Stimulated activated effector memory CD8-positive, alpha-beta T cell treated with anti-CD3 and anti-CD28 coated beads, Interleukin-12 subunit alpha, Interleukin-12 subunit beta, amount 100 ng/mL, for 72 hours (primary cell): ENCODE measurements at places on chromosomes 5 and 9.

GRCh38 chr5:158255609-158256008 is 396.7 kb upstream of the CLINT1 start:
- no peak for DNase-seq

- DNase-seq = no peak
These were observed 10.2 kb downstream of the KLF9 start for GRCh38 chr9:70404261-70404660.

DNA sequence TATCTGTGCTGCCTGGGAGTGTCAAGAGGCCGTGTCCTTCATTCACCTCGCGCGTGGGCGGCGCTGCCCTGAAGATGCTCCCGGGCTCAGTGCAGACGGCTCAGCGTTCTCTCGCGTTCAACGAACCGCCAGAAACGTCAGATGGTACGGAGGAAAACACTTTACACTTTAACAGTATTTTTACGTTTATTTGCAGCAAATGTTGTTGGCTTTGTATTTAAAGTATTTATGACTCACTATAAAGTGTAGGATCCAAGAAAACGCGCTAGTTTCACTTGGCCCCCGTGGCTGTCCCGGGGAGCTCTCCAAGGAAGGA is 544 bp upstream of the ERCC6L2 start:
- DNase-seq = peak; percentile 72

GRCh38 chr5:77140350-77140749 is 53.3 kb upstream of the ZBED3 start:
- DNase-seq = no peak

- no peak for DNase-seq
These were observed 27.0 kb upstream of the PRRC2B start for GRCh38 chr9:131366761-131367401.

DNA sequence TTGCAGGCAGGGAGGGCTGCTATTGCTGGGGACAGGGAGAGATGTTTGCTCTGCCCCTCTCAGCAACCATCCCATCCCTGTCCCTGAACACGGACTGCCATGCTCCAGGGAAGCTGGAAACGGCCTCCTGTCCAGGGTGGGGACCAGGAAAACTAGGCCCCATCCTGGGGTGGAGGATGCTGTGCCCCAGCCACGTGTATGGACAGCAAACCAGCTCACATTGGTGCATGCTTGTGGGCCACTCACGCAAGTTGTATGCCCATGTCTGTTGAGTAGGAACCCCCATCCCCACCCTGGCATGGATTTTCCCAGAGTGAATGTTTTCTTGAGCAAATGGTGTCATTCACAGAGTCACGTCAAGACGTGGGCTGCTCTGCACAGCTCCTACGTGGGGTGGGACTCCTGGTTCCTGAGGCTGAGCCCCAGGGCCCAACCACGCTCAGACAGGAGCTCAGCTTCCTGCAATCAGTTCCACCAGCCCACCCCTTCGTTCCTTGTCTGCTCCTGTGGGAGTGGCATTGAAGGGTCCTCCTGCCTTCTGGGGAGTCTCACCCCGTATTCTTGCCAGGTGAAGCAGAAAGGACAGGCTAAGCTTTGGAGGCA is 4.6 kb downstream of the UNC5A start:
- no peak for DNase-seq

DNA sequence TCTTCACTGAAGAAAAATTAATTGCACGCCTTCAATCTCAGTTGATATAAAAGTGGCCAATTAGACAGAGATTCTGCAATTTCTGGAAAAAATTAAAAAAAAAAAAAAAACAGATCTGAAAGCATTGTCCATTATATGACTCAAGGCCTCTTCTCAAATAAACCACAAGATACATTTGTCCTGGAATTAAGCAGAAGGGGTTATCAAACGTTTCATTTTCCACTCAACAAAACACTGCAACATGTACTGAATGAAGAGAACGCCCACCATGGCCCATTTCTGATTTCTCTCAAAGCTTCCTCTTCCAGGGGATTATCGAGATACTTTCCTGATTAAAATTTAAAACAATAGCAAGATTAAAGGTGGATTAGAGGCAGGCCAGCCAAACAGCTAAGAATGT is 5.8 kb upstream of the PAPPA start:
- no peak for DNase-seq

- DNase-seq = no peak
These were observed 45.8 kb downstream of the MOCS2 start for GRCh38 chr5:53063791-53064190.

DNA sequence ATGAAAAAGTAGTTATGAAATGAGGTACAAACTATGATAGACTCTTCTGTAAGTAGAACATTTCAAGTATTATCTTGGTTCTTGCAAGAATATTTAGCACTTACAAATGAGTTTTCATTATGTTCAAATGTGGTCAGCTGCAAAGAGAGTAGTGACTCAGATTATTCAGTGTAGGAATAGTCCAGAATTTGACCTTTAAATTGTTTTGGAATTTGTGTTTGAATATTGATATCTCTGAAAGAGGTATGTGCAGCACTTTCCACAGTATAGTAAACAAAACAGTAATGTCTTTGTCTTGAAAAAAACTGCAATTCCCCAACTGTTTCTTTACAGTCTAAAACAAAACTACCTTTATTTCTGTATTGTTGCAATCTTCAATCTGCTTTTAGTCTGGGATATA is 56.1 kb downstream of the WDR70 start:
- DNase-seq = no peak

DNA sequence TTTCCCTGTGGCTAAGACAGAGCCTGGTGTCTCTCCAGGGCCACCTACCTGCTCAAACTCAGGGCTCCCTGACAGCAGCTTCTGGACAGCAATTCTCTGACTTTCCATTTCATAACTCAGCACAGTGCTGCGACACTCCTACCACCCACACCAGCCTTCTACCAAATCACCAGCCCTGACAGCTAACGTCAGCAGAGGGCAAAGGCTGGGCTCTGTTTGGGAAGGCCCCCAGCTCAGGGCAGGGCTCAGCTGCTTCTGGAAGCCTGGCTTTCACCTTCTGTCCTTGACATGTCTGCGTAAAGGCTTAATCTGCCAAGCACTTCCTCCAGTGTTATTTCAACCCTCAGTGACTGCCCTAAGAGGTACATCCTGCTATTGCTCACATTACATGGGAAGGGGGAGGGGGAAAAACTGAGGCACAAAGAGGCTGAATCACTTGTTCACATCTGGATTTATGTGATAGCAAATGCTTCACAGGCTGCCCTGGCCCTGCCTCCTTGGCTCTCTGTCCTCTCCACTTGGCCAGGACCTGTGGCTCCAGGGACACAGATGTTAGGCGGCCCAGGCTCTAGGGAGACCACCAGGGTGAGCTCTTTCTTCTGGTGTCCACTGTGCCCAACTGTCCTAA is 102.5 kb upstream of the PANK3 start:
- DNase-seq = no peak
